ENCODE measurements at places on chromosomes 1 and 21. TPM values are rescaled to one million over a fixed set of nuclear protein-coding genes. Genes with fewer than 3 reads are reported as not detected.

DNA sequence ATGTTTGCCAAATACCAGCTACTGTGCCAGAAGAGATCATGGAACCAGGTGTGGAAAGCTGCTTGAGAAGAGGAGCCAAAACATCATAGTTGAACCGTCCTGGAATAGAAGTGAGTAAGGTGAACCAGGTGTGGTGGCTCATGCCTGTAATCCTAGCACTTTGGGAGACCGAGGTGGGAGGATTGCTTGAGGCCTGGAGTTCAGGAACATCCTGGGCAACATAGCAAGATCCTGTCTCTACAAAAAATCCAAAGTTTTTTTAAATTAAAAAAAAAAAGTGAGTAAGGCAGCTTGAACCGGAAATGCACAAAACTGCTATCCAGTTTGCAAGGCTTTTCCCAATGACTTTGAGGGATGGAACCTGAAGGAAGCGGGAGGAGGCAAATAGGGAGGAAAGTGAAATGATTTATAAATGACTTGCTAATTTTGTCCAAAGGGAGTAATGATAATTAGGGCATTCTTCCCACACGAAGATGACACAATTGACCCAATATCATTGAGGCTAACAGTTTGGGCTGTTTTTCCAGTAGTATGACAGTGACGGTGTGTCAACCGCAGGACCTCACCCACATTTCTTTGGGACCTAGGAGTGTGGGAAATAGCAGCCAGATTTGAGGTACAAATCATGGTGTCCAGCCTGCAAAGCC, 1.5 kb upstream of the CNN3 start:
- H3K4me1 ChIP-seq: peaks cover 13% of the 10 kb centered on the region
- peak overlapping the region; percentile 85 for H3K4me3 ChIP-seq
- H3K36me3 ChIP-seq: peaks cover 20% of the 10 kb centered on the region
- H3K27ac ChIP-seq: no peak overlapping the region
- H3K27me3 ChIP-seq: no peaks in the 10 kb centered on the region

DNA sequence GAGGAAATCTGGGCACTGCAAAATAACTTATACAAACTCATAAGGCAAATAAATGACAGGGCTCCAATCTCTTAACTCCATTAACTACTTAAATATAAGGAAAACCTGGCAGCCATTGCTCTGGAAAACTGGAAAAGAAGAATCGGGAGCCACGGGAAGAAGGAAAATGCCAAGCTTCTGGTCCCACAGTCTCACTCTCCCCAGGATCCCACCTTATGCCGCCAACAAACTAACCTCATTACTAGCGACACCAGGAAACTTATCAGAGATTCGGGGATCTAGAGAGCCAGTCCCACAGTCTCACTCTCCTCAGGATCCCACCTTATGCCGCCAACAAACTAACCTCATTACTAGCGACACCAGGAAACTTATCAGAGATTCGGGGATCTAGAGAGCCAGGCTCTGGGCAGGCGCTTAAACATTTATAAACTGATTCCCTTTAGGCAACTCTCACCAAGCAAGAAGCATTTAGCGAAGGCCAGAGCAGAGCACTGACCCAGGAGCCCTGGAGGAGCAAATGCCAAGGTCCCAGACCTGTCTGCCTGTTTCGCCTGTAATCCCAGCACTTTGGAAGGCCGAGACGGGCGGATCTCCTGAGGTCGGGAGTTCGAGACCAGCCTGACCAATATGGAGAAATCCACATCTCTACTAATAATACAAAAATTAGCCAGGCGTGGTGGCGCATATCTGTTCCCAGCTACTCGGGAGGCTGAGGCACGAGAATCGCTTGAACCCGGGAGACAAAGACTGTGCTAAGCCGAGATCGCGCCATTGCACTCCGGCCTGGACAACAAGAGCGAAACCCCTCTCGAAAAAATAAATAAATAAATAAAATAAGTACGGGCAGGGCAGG, 720 bp downstream of the PSMB2 start:
- peaks cover 26% of the 10 kb centered on the region for H3K36me3 ChIP-seq
- peak overlapping the region; percentile 66 for H3K27ac ChIP-seq
- peaks cover 22% of the 10 kb centered on the region for H3K27me3 ChIP-seq
- no peaks in the 10 kb centered on the region for H3K4me1 ChIP-seq

- H3K27me3 ChIP-seq: no peaks in the 10 kb centered on the region
- no peaks in the 10 kb centered on the region for H3K36me3 ChIP-seq
- peak overlapping the region; percentile 91 for H3K4me3 ChIP-seq
- H3K4me1 ChIP-seq: no peaks in the 10 kb centered on the region
- DNase-seq: no peak
These were observed 1.6 kb downstream of the EPS15 start for GRCh38 chr1:51517361-51518032.

- no peak overlapping the region for H3K27ac ChIP-seq
- no peaks in the 10 kb centered on the region for H3K27me3 ChIP-seq
- no peaks in the 10 kb centered on the region for H3K36me3 ChIP-seq
- no peak for DNase-seq
- no peak overlapping the region for H3K4me3 ChIP-seq
These were observed 141.4 kb upstream of the CXADR start for GRCh38 chr21:17371450-17371849.

- H3K27me3 ChIP-seq: no peaks in the 10 kb centered on the region
- H3K27ac ChIP-seq: no peak overlapping the region
- H3K4me3 ChIP-seq: no peak overlapping the region
- no peaks in the 10 kb centered on the region for H3K4me1 ChIP-seq
- no peaks in the 10 kb centered on the region for H3K36me3 ChIP-seq
These were observed 1.9 kb downstream of the PDZK1IP1 start for GRCh38 chr1:47187926-47188250.

GRCh38 chr1:220527908-220528678, at the start of gene MARK1:
Gene MARK1, plus strand, starts transcription at chr1:220528136. Its CDS starts 687 bp downstream, at chr1:220528823.
- H3K27me3 ChIP-seq: peaks cover 10% of the 10 kb centered on the region
- H3K36me3 ChIP-seq: no peaks in the 10 kb centered on the region
- DNase-seq: peak; percentile 86
- H3K27ac ChIP-seq: peak within 1 kb of the TSS; percentile 47
- H3K4me3 ChIP-seq: peak within 1 kb of the TSS; percentile 92

DNA sequence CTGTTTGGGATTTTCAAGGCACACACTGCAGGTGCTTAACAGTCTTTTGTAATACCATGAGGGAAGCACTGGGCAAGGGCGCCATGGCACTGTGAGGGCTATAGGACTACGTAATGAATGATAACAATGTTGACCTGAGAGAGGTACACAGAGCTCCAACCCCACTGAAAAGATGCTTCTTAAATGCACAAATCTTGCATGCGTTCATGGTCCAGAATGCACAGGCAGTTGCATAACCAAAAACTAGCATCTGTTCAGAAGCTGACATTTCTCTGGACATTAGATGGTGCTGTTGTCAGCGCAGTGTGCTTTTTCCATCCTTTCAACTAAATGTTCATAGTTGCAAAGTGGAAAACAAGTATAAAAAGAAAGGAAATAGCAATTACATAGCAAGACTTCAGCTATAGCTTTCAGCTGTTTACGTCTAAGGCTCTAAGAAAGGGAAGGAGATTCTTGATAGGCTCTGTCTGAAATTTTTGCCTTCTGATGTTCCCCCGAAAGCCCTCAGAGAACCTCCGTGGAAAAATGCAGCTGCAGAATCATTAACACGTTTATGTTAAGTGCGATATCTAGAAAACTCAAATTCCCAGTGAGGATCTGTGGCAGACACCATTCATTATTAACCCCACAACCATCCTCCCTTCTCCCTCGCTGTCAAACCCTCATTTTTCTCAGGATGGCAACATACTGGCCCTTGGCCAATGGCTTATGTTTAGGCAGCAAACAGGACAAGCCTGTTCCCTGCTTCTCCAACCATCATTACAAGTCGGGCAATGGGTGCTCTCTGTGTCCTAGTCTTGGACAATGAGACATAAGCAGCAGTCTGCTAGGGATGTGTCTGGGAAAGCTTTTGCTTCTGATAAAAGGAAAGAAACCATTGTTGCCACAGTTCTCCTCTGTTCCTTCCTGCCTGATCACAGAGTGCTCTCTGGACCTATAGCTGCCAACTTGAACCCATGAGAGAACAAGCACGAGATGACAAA, 8.2 kb upstream of the TARBP1 start:
- no peak for DNase-seq
- no peaks in the 10 kb centered on the region for H3K36me3 ChIP-seq
- H3K27ac ChIP-seq: no peak overlapping the region
- H3K4me3 ChIP-seq: no peak overlapping the region
- H3K27me3 ChIP-seq: peaks cover 11% of the 10 kb centered on the region

GRCh38 chr1:214425101-214425500, 126.3 kb downstream of the PTPN14 start:
- no peaks in the 10 kb centered on the region for H3K27me3 ChIP-seq
- H3K4me1 ChIP-seq: peaks cover 12% of the 10 kb centered on the region
- peaks cover 8% of the 10 kb centered on the region for H3K36me3 ChIP-seq
- no peak overlapping the region for H3K4me3 ChIP-seq
- DNase-seq: no peak
- no peak overlapping the region for H3K27ac ChIP-seq

SMG7 gene
- total RNA-seq: 60.5 TPM

GRCh38 chr21:33412832-33413519, 9.8 kb downstream of the IFNGR2 start:
- no peak overlapping the region for H3K27ac ChIP-seq
- no peak overlapping the region for H3K4me3 ChIP-seq
- peak; percentile 78 for DNase-seq
- H3K4me1 ChIP-seq: peaks cover 3% of the 10 kb centered on the region
